ENCODE measurements at places on chromosomes 3 and 15.

GRCh38 chr3:30826531-30826942, 67.9 kb downstream of the GADL1 start:
- no peak for DNase-seq

DNA sequence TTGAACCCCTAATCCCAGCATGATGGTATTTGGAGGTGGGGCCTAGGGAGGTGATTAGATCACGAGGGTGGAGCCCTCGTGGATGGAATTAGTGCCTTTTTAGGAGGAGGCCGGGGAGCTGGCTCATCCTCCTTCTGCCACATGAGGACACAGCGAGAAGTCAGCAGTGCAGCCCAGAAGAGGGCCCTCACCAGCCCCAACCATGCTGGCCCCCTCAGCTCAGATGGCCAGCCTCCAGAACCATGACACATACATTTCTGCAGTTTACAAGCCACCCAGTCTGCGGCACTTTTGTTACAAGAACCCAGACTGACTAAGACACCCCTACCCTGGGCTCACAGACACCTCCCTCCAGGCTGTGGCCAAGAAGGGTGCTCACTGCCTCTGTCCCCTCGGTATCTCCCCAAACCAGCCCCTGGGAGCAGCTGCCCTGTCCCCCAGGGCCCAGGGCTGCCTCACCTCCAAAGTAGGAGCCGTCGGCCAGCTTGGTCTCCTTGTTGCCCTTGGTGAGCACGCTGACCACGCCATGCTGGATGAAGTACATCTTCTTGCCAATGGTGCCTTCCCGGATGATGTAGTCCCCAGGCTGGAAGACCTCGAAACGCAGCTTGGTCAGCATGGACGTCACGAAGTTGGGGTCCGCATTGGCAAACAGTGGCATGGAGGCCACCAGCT, 44.1 kb downstream of the HCN4 start:
- DNase-seq = no peak

GRCh38 chr15:42471002-42471401, 19.9 kb downstream of the ZNF106 start:
- DNase-seq = no peak

GRCh38 chr3:34073111-34073510, 274.7 kb downstream of the PDCD6IP start:
- no peak for DNase-seq

GRCh38 chr3:27544372-27544865, 60.2 kb upstream of the SLC4A7 start:
- no peak for DNase-seq

DNA sequence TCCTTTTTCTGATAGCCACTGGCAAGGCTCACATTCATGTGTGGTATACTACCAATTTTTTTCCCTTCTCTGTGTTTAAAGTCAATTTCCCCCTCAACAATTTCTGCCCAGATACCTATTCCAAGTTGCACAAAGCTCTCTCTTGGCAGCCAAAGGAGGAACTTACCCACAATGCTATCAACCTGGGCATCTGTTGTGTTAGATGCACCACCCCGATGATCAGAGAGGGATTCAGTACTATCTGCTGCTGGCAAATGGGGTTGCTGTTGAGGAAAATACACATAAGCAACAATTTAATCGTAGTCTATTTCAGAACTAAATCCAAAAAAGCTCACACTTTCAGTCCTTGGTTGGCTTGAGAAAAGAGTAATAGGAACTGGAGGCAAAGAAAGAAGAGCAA, 46.1 kb downstream of the AAGAB start:
- no peak for DNase-seq

- DNase-seq = no peak
Measured at GRCh38 chr3:141360888-141361598, 7.3 kb upstream of the ZBTB38 start.

- no peak for DNase-seq
Measured at GRCh38 chr3:127368186-127369032, 80.6 kb upstream of the PRR20G start.

DNA sequence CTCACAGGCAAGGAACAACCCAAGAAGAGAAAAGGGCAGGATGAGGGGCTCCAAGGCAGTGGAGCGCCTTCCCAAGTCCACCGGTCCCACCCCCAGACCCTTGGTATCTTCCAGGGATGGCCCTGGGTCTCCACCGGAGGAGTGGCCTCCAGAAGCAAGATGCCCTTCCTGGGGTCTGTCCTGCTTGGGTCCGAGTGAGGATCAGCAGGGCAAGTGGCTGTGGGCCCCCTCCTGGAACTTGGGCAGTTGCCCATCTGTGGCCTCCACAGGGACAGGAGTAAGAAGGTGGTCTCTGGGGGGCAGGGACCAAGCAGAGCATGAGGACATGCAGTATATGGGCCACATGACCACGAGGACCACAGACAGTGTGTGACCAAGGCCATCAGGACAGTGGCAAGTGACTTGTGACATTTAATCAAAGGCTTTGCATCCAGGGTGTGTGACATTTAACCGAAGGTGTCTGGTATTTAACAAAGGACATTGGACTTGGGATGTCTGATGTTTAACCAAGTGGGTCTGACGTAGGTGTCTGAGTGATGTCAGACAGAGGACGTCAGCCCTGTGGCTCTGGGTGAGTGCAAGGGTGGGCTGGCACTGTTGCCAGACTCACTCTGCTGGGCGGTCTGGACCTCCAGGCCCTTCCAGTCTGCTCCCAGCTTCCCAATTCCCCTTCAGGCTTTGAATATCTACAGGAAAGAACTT, 34.7 kb downstream of the SCN5A start:
- DNase-seq = no peak

DNA sequence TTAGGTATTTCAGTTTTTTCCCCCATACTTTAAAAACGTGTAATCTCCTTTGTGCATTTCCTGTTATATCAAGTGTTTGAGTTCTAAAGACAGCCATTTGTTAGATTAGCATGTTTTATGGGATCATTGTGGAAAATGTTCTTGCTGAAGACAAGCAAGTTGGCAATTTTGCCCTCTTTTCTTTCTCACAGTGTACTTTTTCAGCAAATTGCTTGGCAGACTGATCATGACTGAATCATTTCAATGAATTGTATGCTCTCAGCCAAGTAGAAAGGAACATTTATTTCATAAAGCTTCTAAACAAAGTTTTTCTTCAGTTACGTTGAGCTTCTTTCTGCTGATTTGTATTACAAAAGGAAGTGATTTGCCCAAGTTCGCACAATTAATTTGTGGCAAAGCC, 51.6 kb downstream of the ATG7 start:
- DNase-seq = no peak

GRCh38 chr3:141123677-141124410, 72.7 kb downstream of the SPSB4 start:
- no peak for DNase-seq

- DNase-seq = no peak
Measured at GRCh38 chr3:39122813-39123212, 15.3 kb downstream of the TTC21A start.
